ENCODE measurements at places on chromosomes 4 and X.

DNA sequence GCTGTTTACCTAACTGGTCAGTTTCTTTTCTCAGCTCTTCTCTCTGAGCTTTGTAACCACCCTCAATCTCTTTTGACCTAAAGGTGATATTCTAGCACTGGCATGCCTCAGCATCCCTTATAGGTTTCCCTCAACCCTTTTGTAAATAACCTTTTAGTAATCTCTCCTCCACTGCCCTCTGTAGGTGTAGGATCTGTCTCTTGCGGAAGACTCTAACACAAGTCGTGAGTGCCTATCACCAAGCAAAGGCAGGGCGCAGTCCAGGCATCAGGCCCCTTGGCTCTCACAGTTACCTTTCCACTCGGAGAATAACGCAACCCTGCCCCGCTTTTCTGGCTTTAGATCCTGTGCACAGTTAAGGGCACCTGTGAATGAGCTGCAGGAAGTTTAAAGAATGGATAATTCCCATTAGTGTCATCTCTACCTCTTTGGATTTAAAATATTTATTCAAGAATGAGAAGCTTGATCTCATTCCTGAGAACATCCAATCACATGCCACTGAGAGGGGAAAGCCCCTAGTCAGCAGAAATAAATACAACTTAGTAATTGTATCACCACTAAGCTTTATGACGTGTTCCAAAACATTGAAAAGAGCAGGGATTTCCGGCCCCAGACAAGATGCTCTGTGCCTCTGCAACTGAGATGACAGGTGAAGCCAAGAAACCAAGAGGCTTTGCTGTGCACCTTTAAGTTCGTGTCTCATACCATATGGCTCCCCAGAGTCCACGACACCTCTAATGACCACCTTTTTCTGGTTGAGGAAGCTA lies 58.8 kb downstream of the SPINK2 start:
- no peak for DNase-seq

- no peak for DNase-seq
Measured at GRCh38 chrX:19599253-19599652, 83.9 kb upstream of the MAP3K15 start.

- no peak for DNase-seq
Measured at GRCh38 chr4:10524196-10524833, 67.1 kb upstream of the ZNF518B start.

DNA sequence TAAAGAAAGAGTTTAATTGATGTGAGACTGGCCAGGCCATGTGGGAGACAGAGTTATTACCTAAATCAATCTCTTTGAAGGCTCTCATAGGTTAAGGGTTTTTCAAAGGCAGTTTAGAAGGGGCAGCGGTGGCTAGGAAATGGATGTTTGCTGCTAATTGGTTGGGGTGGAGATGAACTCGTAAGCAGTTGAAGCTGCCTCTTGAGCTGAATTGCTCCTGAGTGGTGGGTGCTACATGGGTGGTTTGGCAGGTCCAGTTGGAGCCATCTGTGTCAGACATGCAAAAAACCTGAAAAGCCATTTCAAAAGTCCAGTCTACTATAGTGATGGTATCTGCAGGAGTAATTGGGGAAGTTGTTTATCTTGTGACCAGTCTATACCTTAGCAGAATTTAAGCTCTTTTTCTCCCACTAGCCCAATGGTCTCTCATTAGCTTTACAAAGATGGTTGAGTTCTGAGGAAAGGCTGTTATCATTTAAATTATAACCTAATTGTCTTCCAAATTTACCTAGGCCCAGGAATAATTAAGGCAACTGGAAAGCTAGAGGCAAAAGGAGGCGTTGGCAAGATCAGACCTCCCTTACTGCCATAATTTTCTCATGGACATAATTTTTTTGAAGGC lies 762.4 kb upstream of the FRG1 start:
- DNase-seq, result no peak

DNA sequence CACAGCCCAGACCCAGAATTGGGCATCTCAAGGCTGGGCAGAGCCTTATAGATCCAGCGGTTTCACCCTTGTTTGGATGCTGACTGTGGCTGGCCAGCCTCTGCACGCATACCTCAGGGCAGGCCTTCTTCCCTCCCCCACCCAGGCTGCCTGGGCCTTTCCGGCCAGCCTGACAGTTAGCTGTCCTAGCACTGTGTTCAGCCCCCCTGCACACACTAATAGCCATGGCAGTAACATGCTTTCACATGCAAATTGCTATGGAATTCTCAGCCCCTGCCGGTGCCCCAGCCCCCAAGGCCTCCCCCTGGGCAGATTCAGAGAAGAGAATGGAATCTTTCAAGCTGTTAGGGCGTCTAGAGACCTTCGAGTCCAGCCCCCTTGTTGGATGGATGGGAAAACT lies 17.7 kb downstream of the EFNB1 start:
- no peak for DNase-seq

Data from tibial nerve (tissue), 4 donors.